ENCODE measurements at places on chromosomes 6 and 20.

DNA sequence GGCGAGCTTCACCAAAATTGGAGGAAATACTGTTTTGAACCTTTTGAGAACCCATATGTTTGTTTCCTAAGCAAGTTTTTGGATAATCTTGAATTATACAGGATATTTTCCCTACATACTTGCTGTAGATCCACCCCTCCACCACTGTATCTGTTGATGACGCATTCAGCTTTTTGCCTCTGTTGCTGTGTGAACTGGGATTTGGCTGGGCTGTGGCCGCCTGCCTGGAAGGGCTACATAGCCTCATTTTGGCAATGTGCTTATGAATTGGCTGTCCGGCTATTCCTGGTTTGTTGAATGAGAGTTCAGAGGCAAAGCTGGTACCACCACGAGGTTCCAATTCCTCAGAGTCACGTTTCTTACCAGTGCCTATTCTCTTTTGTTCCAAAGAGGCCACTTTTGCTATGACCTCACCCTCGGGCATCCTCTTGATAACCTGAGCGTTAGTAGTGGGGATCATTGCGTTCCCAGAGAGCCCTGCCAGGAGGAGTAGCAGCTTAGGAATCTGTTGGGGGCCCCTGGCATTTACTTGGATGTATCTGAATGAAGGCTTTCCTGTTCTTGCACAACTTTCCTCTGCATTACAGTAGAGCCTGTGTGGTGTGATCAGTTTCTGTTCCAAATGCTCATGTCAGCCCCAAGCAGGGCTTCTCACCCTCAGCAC is 6.4 kb downstream of the FAM83D start:
- no peak for DNase-seq

- DNase-seq = no peak
Observed at GRCh38 chr6:3803627-3804468, 45.3 kb upstream of the FAM50B start.

- DNase-seq = no peak
Observed at GRCh38 chr6:36622901-36623546, 28.9 kb downstream of the SRSF3 start.

DNA sequence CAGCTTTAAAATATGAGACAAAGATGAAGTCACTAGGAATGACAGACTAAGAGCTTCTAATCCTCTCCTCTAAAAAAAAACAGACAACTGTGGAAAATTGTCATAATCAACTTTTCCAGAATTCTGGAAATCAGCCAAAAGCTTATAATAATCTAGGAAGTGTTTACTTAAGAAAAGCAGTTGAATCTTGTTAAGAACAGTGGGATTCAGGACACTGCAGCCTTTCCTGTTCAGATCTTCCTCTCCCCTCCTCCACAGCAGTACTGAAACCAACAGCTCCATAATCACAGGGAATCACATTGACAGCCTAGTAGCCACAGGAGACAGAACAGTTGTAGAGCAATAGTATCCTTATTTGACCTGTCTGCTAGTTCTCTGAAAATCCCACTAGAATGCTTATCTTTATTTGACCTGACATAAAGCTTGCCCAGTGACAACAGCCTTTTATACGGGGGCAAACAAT is 41.6 kb downstream of the IBTK start:
- DNase-seq = no peak

- no peak for DNase-seq
Observed at GRCh38 chr6:4780360-4780812, 4.2 kb downstream of the CDYL start.

DNA sequence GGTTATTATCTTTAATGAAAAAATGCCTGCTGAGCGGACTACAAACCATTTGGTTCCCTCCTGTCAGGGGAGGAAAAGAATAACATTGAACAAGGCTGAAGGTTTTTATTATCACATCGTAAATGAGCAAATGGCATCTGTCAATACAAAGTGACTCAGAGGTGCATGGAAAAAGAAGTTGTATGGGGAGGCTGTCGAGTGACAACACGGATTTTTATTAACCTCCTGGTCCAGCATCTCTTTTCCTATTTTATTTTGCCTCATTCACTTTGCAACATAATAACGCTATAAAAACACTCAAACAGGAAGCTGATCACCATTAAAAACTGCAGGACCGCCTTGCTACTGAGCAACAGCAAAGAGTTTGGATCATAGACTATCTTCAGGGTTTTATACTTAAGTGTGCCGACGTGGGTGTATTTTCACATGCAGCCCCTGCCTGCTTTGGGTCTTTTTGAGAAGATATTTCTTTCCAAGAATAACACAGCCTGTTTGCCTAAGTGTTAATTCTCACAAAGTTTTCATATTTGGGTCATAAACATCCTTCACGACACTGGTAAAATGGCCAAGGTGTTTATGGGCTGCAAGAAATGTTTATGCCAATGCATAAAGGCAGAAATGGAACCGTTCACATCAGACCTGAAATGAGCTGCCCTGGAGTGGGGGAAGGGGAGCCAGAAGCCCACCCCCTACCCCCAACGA is 132.1 kb upstream of the SALL4 start:
- DNase-seq = no peak

DNA sequence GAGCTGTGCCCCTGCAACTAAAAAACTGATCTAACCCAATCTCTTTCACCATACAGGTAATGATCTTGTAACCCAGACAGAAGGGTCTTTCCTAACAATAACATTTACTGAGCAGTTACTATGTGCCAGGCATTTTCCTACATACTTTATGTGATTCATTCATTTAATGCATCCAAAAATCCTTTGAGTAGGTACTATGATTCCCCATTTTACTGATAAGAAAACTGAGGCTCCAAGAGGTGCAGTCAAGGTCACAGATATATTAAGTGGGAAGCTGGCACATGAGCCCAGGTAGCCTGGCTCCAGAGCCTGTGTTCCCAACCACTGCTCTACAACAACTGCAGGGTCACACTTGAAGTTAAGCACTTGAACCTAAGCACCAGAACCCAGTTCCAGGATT is 87.6 kb downstream of the NCR2 start:
- no peak for DNase-seq

GRCh38 chr20:23260181-23260840 is 90.3 kb upstream of the NXT1 start:
- no peak for DNase-seq

- no peak for DNase-seq
Observed at GRCh38 chr6:169169941-169170582, 83.6 kb downstream of the THBS2 start.

GRCh38 chr6:106748547-106749207 is 119.3 kb downstream of the QRSL1 start:
- no peak for DNase-seq

GRCh38 chr20:3696200-3696599 is 14.4 kb upstream of the ADAM33 start:
- DNase-seq = no peak

GRCh38 chr6:22598339-22598738 is 29.0 kb downstream of the HDGFL1 start:
- no peak for DNase-seq

DNA sequence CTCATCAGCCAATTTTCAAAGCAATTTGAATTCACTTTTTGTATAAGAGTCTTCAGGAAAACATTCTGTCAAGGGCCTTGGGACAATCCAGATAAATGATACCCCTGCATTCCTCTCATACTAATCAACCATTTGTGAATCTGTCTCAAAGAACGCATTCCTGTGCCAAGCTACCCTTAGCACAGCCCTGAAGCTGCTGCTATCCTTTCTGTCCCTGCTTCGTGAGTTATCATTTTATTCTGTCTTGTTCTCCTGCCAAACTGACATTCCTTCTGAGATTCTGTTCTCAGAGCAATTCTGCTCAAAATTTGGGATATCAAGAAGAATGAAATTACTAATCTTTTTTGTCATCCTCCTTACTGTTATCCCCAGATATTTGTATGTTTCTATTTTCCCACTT is 213.9 kb upstream of the STXBP5 start:
- no peak for DNase-seq

DNA sequence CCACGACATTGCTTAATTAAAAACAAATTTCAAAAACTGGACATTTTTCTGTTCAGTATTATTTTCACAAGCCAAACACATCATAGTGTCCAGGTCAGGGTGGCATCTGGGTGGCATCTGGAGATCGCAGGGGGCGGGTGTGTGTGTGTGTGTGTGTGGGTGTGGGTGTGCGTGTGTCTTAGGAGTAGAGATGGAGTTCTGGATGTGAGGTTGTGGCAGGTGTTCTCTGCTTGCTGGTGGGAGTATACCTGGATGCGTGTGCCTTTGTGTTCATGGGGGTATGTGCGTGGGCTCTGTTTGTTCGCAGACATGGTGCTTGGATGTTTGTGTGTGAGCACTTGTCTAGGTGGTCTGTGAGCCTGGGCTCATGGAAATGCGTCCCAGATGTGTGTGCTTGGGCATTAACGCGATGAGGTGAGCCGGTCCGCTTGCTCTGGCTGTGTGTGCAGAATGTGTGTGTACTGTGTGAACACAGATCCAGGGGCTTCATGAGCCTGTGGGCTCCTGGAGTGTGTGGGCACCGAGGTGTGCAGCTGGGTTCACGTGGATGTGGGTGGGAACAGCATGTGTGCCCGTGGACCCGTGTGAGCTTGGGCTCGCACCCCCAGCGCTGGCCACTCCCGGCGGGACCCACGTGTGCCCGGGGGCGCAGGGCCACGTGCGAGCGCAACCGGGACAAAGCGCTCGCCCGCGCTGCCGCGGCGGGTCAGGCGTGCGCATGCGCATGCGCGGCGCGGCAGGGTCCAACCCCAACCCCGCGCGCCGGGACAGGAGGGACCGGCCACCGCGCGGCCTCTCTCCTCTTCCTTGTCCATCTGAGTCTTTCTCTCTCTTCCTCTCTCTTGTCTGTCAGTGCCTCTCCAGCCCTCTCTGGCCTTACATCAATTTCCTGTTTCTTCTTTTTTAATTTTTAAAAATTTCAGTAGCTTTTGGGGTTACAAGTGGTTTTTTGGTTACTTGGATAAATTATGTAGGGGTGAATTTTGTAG is 60.4 kb downstream of the SRC start:
- no peak for DNase-seq
